Dermis microvascular lymphatic vessel endothelial cell (primary cell): ENCODE measurements at places on chromosomes 2 and 18. TPM values are rescaled to one million over a fixed set of nuclear protein-coding genes. Genes with fewer than 3 reads are reported as not detected.

TUBA4B gene
- total RNA-seq = not detected in 2 replicates

FER1L5 gene
- not detected in 2 replicates for total RNA-seq

CAMKMT gene
- total RNA-seq = 2.4 and 2.8 TPM in 2 replicates

KCNIP3 gene
- 0.13 TPM in 2 replicates for total RNA-seq

FN1 gene
- total RNA-seq = 226 and 416 TPM in 2 replicates

CACNB4 gene
- total RNA-seq = under 0.01 and 0.25 TPM in 2 replicates

PLB1 gene
- total RNA-seq = 0.26 and 0.38 TPM in 2 replicates

DNA sequence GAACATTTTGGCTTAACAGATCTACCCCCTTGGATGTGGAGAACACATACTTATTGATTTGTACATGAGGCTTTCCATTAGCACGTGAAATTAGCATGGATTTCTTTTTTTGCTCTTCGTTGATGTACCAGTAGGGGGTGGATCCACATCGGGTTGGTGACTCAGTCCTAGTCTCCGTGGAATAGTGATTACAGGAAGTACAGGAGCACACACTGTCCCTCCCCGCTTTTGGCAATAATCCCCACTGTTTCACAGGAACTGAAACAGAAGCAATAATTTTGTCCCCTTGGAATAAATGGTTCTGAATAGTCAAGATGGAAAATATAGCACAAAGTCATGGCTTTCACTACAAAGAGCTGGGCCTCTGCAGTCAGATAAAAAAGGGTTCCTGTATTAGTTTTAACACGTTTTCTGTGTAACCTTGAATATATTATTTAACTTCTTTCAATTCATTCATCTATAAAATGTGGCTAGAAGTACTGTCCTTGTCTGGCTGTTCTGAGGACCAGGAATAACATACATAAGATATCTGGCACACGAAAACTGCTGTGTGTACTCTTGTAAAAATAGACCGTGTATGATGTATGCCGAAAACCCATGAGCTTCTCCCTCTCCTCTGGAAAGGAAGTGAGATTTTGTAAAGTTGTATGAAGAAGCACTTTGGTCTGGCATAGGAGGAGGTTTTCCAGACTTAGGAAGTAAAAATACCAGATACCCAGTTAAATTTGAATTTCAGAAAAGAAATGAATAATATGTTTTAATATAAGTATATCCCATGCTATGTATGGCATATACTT is 229.2 kb downstream of the GALR1 start:
- DNase-seq = no peak

GRCh38 chr2:9317559-9317958 is 105.8 kb downstream of the ITGB1BP1 start:
- DNase-seq = no peak

DNA sequence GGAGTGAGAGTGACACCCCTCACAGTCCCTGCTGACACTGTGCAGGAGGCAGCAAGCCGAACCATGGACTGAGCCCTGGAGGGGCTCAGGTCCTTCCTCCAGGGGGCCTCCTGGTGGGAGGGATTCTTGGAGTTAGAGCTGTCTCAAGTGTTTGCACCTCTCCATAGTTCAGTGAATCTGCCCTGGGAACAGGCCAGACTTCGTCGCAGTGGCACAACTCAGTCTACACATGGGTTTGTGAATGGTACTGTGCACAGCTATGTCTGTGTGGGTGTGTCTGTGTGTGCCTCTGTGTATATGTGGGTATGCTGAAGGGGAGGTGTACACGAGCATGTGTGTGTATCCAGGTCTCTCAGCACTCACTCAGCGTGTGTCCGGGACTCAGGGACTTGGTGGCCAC is 36.4 kb downstream of the PAX8 start:
- no peak for DNase-seq

GRCh38 chr18:31199190-31199769 is 36.6 kb upstream of the DSC1 start:
- no peak for DNase-seq

- no peak for DNase-seq
These were observed 123.7 kb upstream of the ZNF516 start for GRCh38 chr18:76618721-76619120.

- DNase-seq = no peak
These were observed 9.8 kb upstream of the RNF138 start for GRCh38 chr18:32081881-32082280.

DNA sequence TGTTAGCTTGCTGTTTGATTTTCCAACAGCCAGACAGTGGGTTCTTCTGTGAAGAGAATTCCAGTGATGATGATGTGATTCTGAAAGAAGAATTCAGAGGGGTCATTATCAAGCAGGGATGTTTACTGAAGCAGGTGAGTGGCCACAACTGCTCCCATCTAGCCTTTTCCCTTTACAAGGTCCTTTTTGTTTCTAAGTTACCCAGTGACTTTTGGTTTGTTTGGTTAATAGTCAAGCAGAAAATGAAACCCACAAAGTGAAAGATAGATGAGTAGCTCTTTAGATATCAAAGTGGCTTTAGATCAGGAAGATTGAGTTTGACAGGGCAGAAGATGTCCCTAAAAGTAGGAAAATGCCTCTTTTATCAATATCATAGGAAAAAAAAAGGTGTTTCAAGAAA is 23.3 kb downstream of the PLEK start:
- no peak for DNase-seq

DNA sequence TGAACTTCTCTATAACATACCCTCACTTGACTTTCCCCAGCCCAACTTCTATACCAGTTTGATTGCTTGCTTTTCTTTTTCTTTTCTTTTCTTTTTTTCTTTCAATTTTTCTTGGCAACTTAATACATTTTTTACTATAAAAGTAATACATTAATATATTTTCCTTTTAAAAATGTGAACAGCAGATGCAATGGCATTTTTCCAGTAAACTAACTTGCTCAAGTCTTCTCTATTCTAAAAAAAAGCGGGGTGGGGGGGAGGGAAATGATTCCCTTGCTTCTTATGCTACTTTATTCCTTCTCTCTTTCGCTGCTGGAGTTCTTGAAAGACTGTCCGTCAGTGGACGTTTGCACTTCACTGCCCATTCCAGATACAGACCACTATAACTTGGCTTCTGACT is 70.5 kb downstream of the RBMS1 start:
- DNase-seq = no peak

DNA sequence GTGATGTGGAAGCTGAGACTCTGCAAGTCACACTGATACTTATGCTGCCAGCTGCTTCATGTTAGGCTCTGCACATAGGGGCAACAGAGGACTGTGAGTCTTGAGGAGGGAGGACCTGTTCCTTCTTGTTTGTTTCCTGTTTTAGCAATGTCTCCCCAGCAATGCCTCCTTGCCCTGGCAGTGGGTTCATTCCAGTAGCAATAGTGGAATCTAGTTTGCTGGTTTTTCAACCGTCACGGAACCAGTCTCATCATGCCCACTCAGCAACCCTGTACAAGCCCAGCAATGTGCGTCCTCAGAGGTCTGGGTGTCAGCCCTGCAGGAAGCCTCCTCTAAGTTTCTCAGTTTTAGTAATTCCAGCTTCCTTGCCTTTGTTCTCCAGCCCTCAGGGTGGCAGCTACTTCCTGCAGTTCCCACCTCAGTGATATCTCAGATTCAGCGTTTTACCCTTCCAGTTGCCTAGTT is 20.5 kb upstream of the ITGB6 start:
- DNase-seq = no peak

- DNase-seq = no peak
These were observed 4.3 kb upstream of the MYL12B start for GRCh38 chr18:3257627-3258120.

- DNase-seq = peak; percentile 60
These were observed 477 bp downstream of the ACVR1 start for GRCh38 chr2:157875641-157876065.

GRCh38 chr18:23205980-23206379 is 70.7 kb downstream of the CABLES1 start:
- no peak for DNase-seq
